ENCODE measurements at places on chromosomes 13 and 19.

- no peak for DNase-seq
Measured at GRCh38 chr13:49140910-49141611, 79.1 kb upstream of the MLNR start.

GRCh38 chr13:90768116-90768515 is 579.4 kb upstream of the MIR17HG start:
- DNase-seq = no peak

DNA sequence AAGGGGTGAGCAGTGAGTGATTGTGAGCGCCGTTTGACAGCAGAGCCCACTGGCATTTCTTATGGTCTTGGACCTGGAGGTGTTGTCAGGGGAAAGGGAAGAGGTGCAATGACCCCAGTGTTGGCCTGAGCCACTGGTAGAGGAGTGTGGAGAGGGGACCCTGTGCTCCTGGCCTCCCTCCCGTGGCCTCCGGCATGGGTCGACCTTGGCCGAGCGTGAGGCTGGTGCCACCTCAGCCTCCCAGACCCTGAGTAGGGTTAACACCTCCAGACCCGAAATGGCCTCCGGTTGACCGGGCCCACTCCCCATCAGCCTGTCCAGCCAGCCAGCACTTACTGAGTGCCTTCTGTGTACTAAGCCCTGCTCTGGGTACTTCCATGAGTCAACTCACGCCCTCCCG is 6.5 kb downstream of the TRAPPC5 start:
- DNase-seq = no peak

- peak; percentile 40 for DNase-seq
Measured at GRCh38 chr19:49546825-49547565, 19.2 kb downstream of the RCN3 start.

DNA sequence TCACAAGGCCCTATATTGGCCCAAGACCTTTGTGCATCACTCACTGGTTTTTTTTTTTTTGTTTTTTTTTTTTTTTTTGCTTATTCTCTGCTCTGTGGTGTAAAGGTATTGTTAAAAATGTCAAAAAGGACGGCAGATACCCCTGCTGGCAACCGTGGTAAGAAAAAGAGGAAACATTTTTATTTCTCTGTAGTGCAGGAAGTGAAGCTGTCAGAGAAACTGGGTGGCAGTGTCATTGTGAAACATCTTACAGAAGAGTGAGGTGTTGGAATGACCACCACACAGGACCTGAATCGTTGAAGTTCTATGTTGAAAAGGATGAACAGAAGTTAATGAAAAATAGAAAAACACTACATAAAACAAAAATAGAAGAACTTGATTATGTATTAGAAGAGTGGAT is 346.4 kb downstream of the FGF9 start:
- DNase-seq = no peak

DNA sequence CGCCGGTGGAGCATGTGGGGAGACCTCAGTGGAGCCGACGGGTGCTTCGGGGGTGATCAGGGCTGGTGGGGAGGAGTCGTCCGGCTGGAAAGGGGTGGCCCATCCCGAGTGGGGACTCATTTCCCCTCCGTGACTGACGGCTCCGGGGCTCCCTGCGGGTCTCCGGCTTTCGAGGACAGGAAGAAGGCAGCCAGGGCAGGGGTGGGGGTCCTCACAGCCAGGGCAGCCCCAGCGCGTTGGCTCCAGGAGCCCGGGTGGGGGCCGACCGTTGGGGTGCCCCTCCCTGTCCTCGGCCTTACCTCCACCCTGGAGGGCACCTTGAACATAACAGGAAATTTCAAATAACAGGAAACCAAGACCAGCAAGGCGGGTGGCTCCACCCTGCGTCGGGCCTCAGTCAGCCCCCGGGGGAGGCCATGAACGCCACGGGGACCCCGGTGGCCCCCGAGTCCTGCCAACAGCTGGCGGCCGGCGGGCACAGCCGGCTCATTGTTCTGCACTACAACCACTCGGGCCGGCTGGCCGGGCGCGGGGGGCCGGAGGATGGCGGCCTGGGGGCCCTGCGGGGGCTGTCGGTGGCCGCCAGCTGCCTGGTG is at the start of gene S1PR4:
Gene S1PR4, plus strand, starts transcription at position 393 of the 596 bp plus-strand sequence. Its CDS starts 24 bp downstream, at position 417.
- DNase-seq = peak; percentile 32

- DNase-seq = no peak
Measured at GRCh38 chr19:49488863-49489537, 1.6 kb downstream of the RPL13A start.

DNA sequence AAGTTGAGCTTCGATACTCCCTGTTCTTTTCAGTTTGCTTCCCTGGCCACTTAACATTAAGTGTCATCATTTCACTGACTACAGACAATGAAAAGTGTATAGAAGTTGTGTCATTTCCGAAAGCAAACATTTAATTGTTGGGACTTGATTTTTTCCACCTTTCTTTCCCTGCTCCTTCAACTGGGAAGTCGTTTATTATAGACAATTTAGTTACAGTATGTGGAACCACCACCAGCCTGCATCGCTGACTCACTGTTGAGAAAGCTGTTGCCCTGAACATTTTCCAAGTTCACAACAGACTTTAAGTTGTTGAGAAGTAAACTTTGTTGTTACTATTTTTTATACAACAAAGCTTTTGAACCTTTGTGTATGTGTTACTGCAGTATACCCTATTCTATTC is 788.4 kb upstream of the PRR20A start:
- DNase-seq = no peak

- no peak for DNase-seq
Measured at GRCh38 chr19:53004242-53004641, 9.5 kb upstream of the ERVV-1 start.

DNA sequence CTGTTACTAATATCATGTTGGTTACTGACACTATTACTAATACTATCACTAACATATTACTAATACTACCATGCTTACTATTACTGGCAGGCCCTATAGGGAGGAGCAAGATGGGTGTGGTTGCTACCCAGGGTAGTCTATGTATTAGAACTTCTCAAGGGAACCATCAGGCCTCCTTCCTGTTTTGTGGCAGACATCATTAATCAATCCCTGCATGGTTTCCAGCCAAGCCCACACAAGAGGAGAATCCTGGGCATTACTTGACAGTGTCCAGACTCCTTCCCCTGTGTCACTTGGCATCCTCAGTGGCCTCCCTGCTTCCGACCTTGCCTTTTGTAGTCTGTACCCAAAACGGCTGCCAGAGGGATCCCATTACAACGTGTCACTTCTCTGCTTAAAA is 8.9 kb downstream of the HAS1 start:
- no peak for DNase-seq

DNA sequence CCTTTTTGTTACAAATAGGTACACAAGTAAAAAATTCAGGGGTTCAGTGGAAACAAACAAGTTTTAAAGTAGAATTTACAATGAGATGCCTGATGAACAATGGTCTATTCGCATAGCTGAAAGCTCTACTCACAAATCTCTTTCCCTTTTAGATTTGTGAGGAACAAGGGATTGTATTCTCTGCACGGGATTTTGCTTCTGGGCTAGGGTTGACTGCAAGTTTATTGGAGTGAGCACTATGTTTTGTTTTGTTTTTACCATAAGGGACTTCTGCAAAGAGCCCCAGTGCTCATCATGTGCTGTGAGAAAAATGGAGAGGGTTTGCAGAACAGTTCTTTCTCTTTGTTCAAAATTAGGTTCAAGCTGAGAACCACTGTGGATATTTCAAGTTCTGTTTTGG is 160.5 kb downstream of the DLEU7 start:
- DNase-seq = no peak

DNA sequence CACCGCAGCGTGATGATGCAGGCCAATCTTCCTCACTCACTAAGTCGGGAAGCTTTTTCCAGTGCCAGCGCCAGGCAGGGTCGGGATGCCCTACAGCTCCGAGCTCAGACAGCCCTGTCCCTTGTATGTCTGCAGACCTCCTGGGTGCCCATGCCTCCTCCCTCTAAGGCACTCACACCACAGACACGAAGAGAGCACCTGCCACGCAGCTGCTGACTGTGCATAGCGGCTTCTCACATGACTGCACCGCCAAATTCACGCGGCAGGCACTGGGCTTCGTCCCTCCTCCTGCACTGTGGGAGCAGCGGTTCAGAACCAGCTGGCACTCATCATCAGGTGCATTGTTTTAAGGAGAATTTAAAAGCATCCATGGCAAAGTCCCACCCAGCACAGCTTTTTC is 88.1 kb downstream of the SLC7A1 start:
- DNase-seq = no peak

GRCh38 chr13:86946734-86947133 is 724.4 kb upstream of the SLITRK5 start:
- no peak for DNase-seq

Data from activated CD8-positive, alpha-beta memory T cell treated with anti-CD3 and anti-CD28 coated beads for 4 hours (primary cell).